ENCODE measurements at places on chromosomes 16 and 17.

DNA sequence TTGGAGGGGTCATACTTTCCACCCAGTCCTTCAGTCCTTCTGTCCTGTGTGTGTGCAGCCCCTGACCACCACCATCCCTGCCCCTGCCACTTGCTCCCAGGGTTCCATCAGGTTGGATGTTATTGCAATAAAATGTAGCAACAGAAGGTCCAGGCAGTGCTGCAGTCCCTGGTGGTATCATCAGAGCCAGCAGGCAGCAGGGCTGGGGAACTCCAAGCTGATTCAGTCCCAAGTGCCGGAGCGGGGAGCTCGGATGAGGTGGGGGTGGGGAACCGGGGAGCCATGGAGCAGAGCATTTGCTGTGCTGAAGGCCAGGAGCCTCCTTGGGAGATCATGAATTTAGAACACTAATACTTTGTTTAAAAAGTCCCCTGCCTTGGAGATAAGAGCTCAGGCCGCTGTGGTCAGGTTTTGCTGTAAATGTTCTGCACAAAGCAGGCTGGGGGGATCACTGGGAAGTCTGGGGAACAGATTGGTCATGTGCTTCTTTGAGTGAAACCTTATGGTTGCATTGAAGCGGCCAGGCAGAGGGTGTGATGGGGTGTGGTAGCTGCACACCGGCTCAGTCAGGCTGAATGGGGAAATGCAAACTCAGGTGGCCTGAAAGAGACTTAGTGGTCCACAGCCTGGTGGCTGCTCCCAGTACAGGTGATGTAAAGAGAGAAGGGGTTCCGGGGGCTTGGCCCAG is 225.9 kb downstream of the SEC14L1 start:
- no peak for DNase-seq

DNA sequence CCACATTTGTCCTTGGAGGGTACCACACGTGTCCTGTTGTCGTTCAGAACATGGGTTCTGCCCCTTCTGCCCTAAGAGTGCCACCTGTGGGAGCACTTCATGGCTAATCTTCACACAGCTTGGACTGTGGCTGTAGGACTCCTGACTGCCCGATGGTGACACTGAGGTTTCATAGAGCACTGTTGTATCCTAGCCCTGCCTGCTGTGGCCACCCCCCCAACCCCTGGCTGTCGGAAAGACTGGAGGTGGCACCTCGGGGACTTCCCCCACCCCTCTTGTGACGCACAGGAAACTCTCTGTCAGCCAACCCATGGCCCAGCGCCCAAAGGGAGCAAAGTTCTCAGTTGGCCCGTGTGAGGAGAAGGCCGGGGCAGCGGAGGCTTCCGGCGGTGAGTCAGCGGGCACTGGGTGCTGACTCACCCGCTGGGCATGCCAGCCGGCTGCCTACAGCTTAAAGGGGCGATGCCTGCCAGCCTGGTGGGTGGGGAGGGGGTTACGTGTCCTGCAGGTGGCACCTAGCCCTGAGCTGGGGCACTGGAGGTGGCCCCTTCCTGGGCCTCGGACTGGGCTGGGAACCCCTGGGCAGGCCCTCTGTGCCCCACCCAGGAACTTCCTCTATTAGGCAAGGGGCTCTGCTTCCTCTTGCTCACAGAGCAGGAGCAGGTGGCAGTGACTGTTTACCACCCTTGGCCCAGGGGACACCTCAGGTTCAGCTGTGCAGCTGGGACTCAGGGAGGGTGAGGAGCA is 3.4 kb downstream of the MAP2K3 start:
- no peak for DNase-seq

- no peak for DNase-seq
These were observed 17.0 kb upstream of the TMC5 start for GRCh38 chr16:19400711-19401110.

GRCh38 chr17:17938388-17939107 is 33.7 kb downstream of the TOM1L2 start:
- no peak for DNase-seq

DNA sequence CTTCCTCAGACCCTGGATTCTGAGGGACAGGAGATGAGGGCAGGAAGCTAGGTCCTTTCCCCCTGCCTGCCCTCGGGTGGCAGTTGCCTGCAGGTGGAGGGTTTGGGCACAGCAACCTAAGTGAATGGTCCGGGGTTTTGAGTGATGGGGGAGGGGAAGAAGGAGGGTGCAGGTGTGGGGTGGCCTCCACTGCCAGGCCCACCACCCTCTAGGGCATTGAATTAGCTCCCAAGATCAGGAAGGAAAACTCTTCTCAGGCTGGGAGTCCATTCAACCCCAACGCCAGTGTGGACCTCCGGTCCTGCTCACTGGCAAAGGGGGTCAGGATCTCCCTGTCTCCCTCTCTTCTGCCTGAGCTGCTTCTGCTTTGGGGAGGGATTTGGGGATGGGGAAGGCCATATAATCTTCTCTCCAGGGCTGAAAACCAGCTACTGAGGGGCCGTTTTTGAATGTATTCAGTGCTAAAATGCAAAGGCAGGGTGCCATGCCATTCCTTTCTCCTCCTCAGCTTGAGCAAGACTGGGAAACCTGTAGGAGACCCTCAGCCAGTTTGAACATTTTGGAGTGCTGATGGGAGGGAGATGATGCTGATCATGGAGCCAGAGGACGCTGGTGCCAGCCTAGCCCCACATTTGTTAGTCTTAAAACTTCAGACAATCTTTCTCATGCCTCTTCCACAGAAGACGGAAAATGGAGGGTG is 18.8 kb downstream of the GRB7 start:
- DNase-seq: no peak

DNA sequence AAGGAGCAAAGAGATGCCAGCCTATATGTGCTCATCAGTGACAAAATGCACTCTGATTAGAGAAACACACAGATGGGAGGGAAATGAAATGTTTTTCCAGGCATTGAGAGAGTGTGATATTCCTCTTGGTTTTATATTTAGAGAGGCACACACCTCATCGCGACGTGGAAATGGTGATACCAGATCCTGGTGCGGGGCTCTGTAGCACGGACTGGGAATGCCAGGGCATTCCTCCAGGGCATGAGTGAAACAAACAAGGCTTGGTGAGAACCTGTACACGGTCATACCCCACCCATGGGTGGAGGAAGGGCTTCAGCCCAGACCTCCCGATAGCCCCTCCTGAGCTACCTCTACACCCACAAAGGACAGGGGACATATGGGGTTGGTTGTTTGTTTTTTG is 280.2 kb downstream of the C16orf95 start:
- no peak for DNase-seq

GRCh38 chr17:43341715-43342588 is 56.8 kb upstream of the ARL4D start:
- DNase-seq: no peak

DNA sequence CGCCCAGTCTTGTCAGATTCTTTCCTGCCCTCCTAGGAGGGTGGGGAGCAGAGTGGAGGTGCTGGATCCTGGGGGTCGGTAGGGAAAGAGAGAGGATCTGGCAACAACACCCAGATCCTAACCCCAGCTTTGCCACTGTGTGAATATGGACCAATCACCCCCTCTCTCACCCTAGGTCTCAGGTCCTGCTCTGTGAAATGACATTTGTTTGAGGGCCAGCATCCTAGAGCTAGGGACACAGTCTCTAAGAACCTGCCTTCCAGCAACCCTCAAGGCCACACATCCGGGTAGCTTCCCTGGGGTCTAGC is 28.4 kb upstream of the MAP3K14 start:
- DNase-seq: no peak

- DNase-seq: no peak
These were observed 21.5 kb upstream of the PSMD7 start for GRCh38 chr16:74275031-74275636.

DNA sequence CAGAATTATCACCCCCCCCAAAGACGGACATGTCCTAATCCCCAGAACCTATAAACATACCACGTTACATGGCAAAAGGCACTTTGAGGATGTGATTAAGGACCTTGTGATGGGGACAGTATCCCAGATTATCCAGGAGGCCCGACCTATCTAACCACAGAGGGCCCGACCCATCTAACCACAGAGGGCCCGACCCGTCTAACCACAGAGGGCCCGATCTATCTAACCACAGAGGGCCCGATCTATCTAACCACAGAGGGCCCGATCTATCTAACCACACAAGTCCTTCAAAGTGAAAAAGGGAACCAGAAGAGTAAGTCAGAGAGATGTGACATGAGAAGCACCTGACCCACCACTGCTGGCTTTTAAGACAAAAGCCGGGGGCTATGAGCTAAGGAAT is 56.8 kb downstream of the ANKFY1 start:
- no peak for DNase-seq

DNA sequence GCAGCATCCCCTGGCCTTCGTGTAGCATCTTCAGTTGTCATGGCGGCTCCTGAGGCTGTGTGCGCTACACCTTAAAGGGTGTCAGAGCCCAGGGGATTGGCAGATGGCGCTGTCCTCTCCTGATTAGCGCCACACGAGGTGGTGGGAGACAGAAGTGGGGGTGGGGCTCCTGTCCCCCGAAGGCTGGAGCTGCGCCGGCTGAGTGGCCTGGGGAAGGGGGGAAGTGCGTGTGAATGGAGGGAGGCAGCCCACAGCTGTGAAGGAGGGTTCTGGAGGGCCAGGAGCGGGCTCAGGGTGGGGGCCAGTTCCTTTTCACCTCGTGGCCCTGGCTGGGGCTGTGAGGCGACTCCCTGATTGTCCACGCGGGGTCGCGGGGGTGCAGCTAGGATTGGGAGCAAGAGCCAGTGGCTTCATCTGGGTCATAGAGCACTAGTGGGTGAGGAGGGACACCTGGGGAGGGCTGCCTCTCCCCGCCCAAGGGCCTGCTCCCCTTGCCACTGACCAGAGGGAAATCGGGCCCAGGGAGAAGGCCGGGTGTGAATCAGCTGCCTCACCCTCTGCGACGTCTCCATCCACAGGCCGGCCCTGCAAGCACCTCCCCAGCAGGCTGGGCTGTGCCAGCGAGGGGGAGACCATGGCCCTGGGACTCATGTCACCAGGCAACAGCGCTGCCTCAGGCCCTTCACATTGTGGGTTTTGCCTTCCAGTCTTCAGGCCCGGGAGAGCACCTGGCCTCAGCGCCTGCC is 14.1 kb downstream of the BAHCC1 start:
- no peak for DNase-seq

DNA sequence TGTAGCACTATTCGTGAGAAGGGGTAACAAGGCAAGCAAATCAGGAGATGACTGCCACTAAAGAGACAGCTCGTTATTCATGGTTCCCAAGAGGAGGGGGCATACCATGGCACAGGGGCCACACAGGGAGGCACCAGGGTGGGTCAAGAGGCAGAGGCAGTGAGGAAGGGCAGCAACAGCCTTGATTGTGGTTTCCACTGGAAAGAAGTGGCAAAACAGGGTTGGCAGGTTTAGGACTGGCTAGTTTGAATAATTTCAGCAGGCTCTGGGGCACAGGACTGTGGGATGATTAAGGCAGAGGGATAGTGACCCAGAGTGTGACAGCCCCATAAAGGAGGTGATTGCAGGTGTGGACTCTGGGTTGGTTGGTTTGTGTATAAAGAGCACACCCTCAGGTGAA is 188.9 kb downstream of the CBLN1 start:
- DNase-seq: no peak

GRCh38 chr16:83335076-83335475 is 472.7 kb upstream of the HSBP1 start:
- no peak for DNase-seq

DNA sequence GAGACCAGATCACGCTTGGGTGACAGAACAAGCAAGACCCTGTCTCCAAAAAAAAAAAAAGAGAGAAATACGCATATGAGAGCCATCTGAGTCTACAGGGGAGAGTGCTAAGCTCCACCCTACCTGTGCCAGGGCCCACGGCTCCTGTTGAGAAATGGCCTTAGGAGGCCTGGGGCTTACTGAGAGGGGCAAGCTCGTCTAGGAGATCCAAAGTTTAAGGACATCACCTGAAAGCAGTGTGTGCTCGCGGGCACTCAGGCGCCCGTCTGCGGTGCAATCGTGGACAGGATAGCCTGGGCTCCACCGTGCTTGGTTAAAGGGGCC is 14.5 kb upstream of the BAIAP2 start:
- no peak for DNase-seq

DNA sequence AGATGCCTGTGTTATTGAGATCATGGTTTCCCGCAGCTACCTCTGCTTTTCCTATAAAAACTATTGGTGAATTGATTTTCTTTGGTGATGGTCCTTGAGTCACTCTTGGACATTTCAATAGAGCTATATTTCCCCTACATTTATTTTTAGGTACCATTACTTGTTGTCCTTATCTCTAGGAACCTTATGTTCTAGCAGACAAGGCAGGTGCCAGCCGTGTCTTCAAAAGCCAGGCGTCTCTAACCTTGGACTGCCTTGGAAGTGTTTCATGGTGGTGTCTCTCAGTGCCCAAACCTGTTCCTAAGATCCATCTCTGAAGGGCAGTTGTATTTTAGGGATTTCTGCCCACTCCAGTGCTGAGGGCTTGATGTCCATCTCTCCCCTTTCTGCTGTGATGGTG is 77.4 kb upstream of the CLEC18A start:
- no peak for DNase-seq

DNA sequence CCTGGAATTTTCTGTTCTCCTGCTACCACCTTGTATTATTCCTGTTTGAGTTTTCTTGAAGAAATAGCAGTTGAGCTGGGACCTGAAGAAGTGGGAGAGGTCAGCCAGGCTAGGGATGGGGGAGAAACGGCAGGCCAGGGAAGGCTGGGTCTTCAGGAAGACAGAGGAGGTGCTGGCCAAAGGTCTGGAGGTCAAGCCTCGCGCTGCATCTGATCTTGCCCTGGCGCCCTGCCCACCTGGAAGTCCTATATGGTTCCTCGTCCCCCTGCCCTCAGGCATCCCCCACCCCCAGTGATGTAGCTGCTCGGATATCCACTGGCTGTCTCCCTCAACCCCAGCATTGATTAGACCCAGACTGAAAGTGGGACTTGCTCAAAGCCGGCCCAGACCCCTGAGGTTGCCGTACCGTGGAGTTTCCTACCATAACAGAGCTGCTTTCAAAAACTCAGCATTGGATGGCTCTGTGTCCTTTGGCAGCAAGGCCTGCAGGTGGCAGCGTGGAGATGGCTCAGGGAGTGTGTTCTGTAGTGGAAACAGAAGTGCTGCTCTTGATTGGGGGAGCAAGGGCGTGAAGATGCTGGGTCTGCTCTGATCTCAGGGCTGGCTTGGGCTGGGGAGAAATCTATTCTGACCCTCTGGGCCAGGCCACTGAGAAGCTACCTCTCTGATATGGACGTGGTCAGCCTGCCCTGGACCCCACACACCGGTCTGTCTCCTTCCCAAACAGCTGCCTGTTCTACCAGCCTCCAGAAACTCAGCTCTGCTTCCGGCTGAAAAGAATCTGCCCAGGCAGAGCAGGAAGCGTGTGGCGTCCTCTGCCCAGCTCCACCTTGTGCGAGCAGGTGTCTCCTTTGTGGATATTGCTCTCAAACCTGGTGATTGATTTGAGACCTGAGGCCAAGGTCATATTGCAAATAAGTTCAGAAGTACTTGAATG is 107.0 kb upstream of the CACNG5 start:
- no peak for DNase-seq

- DNase-seq: no peak
These were observed 229.8 kb downstream of the CPPED1 start for GRCh38 chr16:12573730-12574383.

All from forelimb muscle (tissue), 1 donor.